ENCODE measurements at places on chromosomes 5 and 9.

GRCh38 chr9:112349008-112349333, 15.6 kb upstream of the PTBP3 start:
- DNase-seq = no peak

GRCh38 chr9:113173341-113173740, 22.5 kb downstream of the SLC31A2 start:
- DNase-seq = no peak

- DNase-seq = peak; percentile 58
These were observed 103.4 kb upstream of the GNA14 start for GRCh38 chr9:77751341-77752091.

- DNase-seq = peak; percentile 88
These were observed 32.9 kb upstream of the MAN2A1 start for GRCh38 chr5:109656829-109657228.

- DNase-seq = peak; percentile 39
These were observed 2.3 kb downstream of the ADRB2 start for GRCh38 chr5:148828511-148829247.

GRCh38 chr5:132032196-132032595, 20.7 kb upstream of the ACSL6 start:
- no peak for DNase-seq

DNA sequence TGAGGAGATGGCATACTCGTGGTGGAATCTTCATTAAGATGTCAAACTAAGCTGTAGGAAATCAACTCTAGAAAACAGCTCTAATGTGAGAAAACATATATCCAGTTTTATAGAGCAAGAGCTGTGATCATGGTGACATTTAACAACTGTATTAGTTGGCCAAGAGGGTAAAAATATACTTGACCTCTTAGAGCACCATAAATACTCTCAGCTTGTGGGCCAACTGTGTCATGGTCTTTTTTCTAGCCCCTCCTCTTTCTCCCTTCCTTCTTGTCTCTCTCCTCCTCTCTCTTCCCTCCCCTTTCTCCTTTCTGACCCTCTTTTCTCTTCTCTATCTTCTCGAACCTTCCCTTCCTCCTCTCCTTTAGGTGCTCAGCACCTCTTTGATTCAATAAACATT, 54.7 kb downstream of the TMC1 start:
- no peak for DNase-seq

DNA sequence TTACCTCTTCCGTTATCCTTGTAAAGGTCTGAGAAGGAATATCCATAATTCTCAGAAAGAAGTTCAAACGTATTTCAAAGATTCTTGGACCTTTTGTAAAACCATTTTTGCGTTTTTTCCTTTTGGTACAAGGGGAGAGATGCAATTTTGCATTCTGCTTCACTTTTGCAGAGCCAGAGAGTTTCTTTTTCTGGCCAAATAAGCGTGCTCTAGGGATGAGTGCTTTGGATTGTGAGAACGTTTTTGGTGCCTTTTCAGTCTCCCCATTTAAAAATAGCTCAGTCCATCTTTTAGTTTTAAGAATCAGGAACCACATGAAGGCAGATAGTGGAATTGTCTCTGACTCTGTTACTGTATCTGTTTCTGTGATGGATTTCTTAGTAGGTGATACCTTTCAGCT, 1.5 kb downstream of the ARHGAP26 start:
- DNase-seq = no peak

DNA sequence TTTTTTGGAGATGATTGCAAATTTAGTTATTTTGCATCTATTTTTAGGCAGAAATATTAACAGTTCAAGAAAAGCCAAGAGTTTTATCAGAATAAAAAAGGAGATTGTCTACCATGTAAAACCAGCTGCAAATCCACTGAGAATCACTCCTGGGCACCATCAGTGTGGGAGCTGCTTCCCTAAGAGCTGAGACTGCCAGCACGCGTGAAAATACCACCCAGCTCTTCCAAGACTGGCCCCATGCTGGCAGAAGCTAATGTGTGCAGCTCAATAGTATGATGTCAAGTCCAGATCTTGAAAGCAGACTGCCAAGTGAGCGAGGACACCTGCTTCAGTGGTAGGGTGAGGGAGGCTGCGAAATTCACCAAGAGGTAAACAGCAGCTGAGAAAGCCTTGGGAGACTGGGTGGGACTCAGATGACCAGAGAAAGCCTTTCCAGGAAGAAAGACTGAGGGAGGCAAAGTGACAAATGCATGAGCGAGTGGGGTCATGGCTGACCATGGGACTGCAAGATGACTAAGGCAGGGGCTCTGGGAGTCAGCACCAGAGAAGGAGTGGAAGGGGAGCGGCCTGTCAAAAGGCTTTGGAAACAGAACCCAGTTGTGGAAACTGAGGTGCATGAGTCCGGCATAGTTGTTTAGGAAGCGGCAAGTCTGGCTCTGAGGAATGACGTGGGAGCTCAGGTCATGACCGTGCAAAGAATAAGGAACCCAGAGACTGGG, 200.9 kb downstream of the GADD45G start:
- peak; percentile 23 for DNase-seq

DNA sequence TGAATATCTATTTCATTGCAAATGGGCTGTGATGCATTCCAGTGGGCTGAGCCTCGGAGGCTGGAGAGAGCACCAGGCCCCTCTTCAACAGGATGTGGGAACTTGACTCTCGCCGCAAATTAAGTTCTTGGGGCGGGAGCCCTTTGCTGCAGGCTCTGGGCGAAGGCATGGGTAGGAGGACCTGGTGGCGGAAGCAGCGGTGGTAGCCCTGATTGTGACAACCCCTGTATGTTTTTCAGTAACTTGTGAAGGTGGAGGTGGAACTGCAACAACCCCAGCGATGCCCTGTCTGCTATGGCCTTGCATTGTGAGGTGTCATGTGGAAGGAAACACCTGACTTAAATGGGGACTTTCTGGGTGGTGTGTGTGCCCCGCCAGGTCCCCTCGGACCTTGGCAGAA, 9.4 kb downstream of the FYB1 start:
- no peak for DNase-seq

DNA sequence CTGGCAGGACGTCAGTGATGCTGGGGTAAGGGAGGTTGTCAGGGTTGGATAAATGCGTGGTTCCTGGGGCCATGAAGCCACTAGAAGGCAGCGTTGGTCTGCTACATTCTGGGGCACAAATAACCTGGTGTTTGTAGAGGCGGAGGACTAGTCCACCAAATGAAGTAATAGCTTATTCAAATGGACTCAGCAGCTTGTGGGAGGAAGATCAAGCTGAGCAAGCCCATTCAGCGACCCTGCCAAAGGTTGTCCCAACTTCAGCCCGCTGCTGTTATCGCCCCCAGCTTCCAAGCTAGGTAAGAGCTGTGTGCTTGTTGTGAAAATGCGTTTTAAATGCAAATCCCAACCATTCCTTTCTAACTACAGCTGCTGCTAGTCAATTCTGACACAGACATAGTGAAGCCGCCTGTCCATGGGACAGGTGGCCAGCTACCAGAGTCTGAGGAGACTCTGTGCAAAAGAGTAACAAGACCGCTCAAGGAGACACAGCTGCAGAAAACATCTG, 7.6 kb upstream of the FAM240B start:
- no peak for DNase-seq

DNA sequence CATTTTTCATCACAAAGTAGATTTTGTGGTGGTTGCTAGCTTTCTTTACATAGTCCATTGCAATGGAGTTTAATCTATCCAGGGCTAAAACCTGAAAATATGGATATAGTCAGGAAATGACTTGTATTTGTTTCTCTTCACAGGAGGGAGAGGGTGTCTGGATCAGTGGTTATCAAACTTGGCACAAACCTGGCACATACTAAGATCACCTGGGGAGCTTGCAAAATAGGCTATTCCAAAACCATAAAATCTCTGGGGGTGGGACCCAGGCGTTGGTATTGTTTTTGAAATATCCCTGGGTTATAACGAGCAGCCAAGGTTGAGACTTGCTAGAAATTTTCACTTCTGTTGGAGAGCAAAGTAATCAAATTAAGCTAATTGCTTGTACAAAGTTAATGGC, 179.9 kb downstream of the PCSK1 start:
- no peak for DNase-seq

GRCh38 chr5:137401946-137402345, 97.2 kb downstream of the SPOCK1 start:
- DNase-seq = no peak

DNA sequence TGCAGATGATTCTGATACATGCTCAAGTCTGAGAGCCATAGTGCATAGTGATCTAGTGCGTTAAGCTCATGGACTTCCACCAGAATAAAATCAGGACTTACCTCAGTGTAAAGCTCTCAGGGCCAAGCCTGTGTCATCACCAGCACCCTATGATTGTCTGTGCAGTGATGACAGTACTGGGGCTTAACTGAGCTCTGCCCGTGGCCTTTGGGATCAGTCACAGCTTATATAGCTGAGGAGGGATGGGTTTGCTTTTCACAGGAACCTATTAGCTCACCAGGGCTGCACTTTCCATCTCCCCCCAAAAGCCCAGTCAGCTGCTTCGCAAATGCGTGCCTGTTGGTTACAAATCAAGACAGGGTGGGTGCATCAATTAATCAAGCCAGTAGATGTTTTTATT, 246.9 kb downstream of the NR3C1 start:
- DNase-seq = no peak

- peak; percentile 91 for DNase-seq
These were observed 43.1 kb downstream of the NACC2 start for GRCh38 chr9:136051837-136052471.

GRCh38 chr9:16026886-16027285, 474.0 kb downstream of the CCDC171 start:
- DNase-seq = no peak

GRCh38 chr5:52784737-52785136, 3.0 kb upstream of the ITGA1 start:
- no peak for DNase-seq

GRCh38 chr5:124231230-124231629, 515.2 kb downstream of the ZNF608 start:
- DNase-seq = no peak

DNA sequence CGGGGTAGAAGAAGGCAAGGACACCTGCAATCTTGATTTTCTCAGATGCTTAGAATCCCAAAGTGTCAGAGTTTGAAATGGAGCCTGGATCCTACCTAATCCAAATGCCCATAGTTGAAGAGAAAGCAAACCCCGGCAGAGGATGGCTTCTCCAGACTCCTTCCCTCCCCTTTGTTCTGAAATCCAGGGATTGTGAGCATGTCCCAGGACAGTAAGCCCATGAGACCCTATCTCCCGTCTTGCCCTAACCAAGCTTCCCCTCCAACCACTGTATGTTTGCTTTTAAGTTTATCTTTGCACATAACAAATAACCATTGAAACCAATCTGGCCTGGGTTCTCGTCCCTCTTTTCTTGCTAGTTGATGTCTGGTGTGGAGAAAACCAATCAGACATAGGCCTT, 78.3 kb upstream of the NIPAL4 start:
- no peak for DNase-seq

DNA sequence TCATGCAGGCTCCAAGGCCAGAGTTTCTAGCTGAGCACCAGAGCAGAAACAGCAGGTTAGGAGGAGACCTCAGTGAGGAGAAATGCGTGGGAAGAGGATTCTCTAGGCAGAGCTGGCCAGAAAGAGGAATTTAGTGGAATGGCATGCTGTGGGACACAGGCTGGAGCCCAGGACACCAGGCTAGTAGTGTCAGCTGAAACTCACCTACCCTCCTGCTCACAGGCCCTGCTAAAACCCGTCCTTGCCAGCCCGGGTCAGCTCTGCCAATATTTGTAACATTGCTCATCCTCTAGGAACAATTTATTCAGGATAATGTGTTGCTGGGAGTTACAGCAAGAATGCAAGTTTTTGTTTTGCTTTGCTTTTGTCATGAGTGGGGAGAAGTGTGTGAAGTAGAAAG, 40.2 kb upstream of the AGXT2 start:
- no peak for DNase-seq

DNA sequence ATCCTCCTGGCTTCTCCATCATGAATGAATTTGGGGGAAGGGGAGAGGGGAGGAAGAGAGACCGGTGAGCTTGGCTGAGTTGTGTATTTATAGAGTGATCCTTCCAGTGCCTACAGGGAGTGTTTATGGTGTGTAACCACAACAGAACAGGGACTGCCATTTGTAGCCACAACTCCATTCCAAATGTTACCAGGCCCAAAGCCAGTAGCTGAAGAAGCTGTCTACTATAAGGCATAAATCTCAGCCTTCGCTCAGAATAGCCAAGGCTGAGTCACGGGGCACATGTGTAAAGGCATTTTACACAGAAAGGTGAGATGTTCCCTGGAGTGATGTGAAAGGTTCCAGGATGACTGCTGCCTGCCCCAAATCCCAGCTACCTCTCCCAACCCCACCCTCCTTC, 2.5 kb downstream of the TMEM252 start:
- no peak for DNase-seq

DNA sequence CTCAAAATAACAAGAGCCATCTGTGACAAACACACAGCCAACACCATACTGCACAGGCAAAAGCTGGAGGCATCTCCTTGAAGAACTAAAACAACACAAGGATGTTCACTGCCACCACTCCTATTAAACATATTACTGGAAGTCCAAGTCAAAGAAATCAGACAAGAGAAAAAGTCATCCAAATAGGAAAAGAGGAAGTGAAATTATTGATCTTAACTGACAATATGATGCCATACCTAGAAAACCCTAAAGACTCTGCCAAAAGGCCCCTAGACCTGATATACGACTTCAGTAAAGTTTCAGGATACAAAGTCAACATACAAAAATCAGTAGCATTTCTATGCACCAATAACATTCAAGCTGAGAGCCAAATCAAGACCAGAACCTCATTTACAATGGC, 30.0 kb upstream of the MACIR start:
- DNase-seq = no peak

DNA sequence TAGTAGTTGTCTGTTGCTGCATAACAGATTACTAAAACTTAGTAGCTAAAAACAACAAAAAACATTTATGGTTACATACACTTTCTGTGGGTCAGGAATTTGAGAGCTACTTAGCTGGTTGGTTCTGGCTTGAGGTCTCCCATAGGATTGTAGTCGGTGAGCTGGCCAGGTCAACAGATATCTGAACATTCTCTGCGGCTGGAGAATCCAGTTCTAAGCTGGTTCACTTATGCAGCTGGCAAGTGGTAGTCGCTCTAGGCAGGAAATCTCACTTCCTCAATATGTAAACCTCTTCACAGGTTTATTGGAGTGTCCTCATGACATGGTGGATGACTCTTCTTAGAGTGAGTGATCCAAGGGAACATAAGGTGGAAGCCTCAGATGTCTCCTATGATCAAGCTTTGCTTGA, 65.7 kb upstream of the TNFAIP8 start:
- DNase-seq = peak; percentile 49

- peak; percentile 63 for DNase-seq
These were observed 776 bp downstream of the APBA1 start for GRCh38 chr9:69671311-69671878.

- no peak for DNase-seq
These were observed 48.9 kb downstream of the YIPF5 start for GRCh38 chr5:144121577-144121976.

- DNase-seq = no peak
These were observed 132.4 kb upstream of the OTULINL start for GRCh38 chr5:14449052-14449661.

Data from suppressor macrophage treated with lipopolysaccharide for 1 hour (primary cell).